ENCODE measurements at places on chromosomes 7 and 10. TPM values are rescaled to one million over a fixed set of nuclear protein-coding genes. Genes with fewer than 3 reads are reported as not detected.

The SMO gene
- total RNA-seq = 0.71 TPM

DNA sequence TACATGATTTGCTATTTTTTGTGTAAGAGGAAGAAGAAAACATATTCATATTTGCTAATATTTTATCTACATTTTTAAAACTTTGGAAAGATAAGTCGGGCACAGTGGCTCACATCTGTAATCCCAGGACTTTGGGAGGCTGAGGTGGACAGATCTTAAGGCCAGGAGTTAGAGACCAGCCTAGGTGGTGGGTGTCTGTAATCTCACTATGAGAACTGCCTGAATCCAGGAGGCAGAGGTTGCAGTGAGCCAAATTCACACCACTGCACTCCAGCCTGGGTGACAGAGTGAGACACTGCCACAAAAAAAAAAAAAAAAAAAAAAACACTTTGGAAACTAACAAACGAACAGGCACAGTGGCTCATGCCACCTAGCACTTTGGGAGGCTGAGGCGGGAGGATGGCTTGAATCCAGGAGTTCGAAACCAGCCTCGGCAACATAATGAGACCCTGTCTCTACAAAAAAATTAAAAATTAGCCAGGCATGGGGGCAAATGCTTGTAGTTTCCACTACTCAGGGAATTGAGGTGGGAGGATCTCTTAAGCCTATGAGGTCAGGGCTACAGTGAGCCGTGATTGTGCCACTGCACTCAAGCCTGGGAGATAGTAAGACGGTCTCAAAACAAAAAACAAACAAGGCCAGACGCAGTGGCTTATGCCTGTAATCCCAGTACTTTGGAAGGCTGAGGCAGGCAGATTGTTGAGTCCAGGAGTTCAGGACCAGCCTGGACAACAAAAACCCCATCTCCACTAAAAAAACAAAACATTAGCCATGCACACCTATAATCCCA is 25.6 kb downstream of the HERC4 start:
- no peak for DNase-seq

DNA sequence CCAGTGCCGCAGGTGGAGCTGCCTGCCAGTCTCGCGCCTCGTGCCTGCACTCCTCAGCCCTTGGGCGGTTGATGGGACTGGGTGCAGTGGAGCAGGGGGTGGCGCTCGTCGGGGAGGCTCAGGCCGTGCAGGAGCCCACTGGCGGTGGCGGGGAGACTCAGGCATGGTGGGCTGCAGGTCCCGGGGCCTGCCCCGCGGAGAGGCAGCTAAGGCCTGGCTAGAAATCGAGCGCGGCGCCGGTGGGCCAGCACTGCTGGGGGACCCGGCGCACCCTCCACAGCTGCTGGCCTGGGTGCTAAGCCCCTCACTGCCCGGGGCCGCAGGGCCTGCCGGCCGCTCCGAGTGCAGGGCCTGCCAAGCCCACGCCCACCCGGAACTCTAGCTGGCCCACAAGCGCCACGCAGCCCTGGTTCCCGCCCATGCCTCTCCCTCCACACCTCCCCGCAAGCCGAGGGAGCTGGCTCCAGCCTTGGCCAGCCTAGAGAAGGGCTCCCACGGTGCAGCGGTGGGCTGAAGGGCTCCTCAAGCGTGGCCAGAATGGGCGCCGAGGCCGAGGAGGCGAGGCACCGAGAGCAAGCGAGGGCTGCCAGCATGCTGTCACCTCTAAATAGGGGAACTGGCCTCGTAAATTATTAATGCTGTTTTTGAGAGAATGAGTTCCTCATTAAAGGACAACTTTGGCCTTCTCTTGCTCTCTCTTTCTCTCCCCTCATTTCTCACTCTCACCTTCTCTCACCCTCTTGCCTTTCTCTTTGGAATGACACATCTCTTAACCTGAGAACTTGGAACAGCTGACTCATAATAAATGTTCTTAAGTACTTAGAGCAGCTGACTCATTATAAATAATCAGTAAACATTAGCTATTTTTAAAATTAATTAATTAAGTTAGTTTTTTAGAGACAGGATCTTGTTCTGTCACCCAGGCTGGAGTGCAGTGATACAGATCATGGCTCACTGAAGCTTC is 4.9 kb downstream of the ACADSB start:
- no peak for DNase-seq

- no peak for DNase-seq
Measured at GRCh38 chr10:69929575-69929974, 123.1 kb upstream of the MACROH2A2 start.

- DNase-seq = peak; percentile 34
Measured at GRCh38 chr10:26543567-26544306, 105.6 kb downstream of the APBB1IP start.

GRCh38 chr10:110746254-110746826 is 102.2 kb downstream of the RBM20 start:
- DNase-seq = peak; percentile 66
